ENCODE measurements at places on chromosomes 6 and 20.

- no peak for DNase-seq
Observed at GRCh38 chr20:35517125-35517524, 12.3 kb downstream of the C20orf173 start.

DNA sequence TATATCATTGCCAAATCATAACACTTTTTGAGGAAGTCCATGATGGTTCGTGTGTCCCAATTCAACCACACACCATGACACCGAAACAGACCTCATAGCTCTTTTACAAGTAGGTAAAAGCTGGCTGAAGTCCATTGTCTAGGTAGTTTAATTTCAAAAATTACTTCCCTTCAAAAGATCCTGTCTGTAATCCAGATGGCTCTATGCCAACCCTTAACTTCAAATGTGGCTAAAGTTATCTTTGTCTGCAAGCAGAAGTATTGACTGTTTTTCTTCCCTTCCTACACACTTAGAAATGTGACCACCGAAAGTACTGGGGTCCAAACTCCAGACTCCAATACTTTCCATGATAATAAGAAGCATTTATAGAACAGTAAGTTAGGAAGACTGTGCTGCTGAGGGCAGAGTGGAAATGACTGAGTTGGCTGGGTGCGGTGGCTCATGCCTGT is 8.3 kb upstream of the TIAM2 start:
- no peak for DNase-seq

DNA sequence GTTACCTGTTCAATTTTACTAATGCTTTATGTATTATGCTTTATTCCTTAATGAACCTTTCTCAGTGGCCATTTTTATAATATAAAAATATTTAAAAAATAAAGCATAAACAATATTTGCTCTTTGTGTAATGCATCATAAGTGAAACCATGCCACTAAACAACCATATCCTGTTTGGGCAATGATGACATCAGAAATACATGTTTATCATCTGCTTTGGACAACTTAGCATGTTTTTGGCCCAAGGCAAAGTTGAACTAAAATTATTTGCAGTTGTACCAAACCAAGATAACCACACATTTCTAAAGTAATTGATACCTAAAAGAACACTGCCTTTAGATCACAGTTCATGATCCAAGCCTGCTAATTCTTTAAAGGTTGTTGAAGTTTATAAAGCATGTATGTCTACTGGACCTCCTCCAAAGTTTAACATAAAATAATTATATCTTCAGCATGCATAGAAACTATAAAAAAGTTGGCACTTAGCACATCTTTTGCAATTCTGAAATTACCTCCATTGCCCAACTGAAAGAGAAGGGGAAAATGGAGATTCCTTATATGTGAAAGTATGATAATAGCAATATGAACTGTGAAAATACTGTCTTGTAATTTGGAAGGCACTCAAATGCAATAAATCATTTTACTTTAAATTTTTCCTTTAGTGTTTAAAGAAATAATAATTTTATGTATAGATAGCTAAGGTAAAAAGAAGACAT is 325.6 kb upstream of the RUNX2 start:
- no peak for DNase-seq

DNA sequence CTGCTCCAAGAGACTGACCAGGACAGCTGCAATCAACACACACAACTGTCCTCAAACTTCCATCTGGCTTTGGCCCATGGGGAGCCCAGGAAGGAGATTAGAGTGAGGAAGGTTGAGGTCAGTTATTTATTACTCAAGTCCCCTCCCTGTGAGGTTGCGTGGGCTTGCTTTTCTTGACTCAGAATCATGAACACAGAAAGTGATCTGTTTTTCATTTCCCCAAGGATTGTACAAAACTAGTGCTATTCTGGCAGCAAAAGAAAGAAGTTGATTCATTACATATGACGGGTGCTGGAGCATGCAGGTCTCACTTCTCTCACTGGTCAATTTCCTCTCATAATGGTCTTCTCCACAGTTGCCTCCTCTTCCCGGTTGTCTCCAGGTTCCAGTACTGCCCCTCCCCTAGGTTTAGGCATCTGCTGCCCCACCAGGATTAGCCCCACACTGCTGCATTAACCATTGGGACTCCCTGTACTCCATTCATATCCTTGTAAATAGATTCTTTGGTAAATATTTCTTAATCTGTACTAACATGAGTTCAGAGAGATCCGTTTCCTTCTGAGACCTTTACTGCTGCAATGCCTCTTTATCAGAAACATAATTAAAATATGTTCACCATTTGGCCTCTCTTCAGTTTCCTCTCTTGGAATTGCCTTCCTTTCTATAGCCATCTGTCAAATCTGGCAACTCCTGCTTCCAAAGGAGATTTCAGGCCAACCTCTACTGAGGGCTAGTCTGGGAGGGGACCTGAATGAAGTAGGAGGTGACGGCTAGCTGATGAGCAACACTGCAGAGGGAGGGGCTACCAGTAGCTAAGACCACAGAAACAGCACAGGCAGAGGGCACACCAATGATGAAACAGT is 888.8 kb downstream of the QKI start:
- no peak for DNase-seq

- no peak for DNase-seq
Observed at GRCh38 chr20:46621492-46621891, 29.8 kb downstream of the SLC13A3 start.

- no peak for DNase-seq
Observed at GRCh38 chr6:90197854-90198496, 98.7 kb downstream of the BACH2 start.

DNA sequence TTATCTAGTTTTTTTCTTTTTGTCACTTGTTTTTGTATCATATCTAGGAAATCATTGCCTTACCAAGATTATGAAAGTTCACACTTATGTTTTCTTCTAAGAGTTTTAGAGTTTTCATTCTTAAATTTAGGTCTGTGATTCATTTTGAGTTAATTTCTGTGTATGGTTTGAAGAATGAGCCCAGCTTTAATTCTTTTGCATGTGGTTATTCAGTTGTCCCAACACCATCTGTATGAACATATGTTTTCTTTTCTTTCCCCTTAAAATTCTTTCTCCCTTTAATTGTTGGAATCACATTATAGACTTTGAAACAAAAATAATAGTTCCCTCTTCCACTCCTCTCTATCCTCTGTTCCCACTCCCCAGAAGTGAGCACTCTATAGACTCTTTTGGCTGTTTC is 85.4 kb downstream of the SLX4IP start:
- no peak for DNase-seq

DNA sequence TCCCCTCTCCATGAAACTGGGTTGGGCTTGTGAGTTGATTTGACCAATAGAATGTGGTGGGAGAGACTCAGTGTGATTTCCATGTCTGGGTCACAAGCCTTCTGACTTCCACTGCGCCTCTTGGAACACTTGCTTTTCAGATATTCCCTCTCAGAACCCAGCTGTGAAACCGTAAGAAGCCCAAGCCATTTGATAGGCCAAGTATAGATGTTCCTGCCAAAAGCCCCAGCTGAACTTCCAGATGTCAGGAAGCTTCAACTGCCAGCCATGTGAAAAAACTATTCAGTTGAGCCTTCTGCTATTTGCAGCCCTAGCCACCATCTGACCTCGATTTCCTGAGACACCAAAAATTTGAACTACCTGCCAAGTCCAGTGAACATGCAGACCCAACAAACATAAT is 387.8 kb upstream of the GJE1 start:
- no peak for DNase-seq

DNA sequence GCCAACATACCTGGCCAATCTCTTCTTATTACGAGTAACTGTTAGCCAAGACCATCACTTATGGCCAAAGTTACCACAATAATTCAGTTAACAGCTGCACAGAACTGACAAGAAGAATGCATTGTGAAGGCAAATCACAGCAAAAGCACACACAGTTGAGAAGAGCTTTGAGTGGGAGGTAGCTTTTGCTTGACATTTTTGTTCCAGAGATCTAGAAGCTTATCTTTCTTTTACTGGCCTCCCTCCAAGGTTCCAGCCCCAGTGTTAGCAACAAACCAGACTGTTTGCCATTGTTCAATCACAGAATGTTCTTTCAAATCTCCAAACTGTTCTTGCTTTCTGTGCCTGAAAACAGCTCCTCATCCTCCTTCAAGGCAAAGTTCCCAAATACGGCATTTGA is 35.9 kb upstream of the IRAK1BP1 start:
- no peak for DNase-seq

DNA sequence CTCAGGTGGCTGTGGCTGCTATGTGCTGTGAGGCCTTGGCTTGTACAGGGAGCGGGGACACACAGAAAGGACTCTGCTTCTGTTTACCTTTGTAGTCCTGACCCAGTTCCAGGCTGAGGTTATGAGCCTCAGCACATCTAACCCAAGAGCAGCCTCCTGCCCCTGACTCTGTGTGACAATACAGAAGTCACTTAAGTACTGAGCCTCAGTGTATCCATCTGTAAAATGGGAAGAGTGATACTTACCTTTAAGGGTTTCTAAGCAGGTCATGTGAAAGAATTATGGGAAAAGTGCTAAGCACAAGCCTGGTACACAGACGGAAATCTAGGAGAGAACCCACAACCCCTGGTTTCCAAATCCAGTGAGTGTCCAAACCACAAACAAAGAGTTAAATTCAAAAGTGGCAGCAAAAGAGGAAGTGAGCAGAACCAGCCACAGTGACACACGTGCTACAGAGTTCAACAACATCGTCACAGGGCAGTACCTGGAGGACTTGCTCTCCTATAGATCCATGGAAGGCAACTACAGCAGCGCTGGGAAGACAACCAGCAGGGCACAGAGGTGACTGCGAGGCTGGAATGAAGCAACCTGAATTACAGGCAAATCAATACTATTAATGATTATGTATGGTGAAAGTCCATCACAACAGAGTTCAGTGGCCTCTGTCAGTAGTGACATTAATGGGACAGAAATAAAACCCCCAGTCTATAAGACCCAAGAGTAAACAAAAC is 12.5 kb downstream of the TRIM26 start:
- no peak for DNase-seq

DNA sequence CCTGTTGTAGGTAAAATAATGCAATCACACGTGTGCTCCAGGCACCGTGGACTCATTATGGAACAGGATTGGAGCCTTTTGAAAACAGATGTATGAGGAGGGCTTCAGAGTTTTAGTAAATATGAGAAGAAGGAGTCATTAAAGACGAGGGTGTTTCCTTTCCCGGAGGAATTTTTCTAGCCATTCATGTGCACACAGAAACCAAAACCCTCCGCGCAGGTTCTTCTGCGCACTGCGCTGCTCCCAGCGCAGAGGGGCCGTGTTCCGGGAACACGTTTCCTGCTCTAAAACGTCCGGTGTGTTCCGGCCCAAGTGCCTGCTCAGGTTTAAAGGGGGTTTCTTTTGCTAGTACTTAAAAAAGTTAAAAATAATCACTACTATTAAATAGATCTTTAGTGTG is 11.6 kb downstream of the GPR31 start:
- DNase-seq = no peak

DNA sequence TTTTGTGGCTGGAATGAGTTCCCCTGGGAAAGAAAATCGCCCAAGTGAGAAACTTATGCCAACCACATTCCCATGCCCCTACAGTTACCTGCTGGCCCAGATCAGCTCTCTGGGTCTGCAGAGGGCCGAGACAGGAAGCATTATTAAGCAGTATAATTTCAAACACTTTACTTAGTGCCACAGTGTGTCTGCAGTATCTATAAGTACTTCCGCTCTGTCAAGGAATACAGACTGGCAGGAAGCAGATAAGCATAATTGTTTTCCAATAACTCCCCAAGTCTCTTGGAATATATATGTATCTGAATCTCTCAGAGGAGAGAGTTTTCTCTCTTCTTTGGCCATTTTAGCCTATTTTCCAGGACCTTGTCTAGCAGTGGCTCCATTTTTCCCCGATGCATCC is 24.9 kb downstream of the SAYSD1 start:
- DNase-seq = no peak

GRCh38 chr6:93749191-93749590 is 329.8 kb upstream of the EPHA7 start:
- DNase-seq = no peak

GRCh38 chr6:134853111-134854055 is 96.5 kb downstream of the ALDH8A1 start:
- no peak for DNase-seq

DNA sequence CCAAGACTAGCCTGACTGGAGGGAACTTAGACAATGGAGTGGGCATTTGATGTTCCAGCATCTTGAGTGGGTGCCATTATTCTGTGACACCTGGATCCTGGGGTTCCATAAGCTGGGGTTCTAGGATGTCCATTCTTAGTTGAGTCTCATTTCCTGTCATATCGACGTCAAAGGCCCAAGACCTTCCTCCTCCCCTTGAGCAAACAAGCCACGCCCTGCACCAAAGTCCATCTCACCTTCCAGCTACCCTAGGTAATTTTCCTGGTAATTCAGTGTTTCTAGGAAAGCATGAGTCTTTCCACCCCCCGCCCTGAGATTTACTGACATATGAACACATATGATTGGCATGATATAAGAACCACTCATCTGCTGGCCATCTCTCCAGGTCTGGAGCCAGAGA is at the start of gene TRIM40:
TSS of gene TRIM40 (plus strand) at position 384 of the 400 bp plus-strand sequence. CDS start 897 bp downstream, outside the sequence.
- DNase-seq = no peak

DNA sequence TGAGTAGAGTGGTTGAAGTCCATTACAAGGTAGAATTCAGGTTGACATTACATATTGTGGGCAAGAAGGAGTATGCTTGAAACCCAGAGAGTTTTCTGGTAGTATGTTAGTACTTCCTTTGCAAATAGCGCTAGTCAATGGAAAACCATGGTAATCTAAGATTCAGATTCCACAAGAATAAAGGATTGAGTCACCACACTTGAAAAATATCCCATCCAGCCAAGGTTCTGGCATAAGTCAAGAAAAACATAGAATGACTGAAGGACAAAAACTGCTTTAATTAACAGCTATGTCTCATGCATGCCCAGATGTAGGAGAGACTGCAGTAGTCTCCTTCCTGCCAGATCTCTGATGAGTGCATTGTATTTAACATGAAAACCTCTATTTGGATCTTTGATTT is 469.8 kb downstream of the BMP2 start:
- DNase-seq = no peak

DNA sequence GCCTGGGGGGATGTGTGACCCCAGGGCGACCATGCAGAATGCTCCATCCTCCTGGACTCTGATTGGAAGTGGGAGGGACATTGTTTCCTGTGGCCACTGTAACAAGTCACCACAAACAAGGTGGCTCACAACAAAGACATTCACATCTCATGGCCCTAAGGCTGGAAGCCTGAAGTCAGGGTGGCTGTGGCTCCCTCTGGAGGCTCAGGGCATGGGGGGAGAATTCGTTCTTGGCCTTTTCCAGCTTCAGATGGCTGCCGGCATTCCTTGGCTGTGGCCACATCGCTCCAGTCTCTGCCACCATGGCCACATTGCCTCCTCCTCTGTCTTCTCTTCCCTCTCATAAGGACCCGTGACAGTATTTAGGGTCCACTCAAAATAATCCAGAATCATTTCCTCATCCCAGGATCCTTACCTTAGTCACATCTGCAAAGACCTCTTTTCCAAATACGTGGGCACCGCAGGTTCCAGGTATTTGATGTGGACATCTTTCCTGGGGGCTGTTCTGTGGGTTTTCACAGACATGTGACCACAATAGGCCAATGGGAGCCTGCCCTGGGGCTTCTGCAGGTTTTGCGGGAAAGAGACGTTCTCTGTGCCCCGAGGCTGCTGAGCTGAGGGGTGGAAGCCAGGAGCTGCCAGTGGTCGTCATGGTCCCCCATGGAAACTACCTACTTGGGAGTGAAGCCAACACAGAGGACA is 249.3 kb downstream of the PREX1 start:
- no peak for DNase-seq

- no peak for DNase-seq
Observed at GRCh38 chr6:24905483-24905882, 30.3 kb downstream of the RIPOR2 start.

Measured in stimulated activated CD4-positive, alpha-beta T cell treated with anti-CD3 and anti-CD28 coated beads, Interleukin-2, amount 100 ng/mL, for 24 hours (primary cell).